ENCODE measurements at places on chromosomes 6 and 20.

- no peak for DNase-seq
Observed at GRCh38 chr6:169224185-169224695, 29.4 kb downstream of the THBS2 start.

DNA sequence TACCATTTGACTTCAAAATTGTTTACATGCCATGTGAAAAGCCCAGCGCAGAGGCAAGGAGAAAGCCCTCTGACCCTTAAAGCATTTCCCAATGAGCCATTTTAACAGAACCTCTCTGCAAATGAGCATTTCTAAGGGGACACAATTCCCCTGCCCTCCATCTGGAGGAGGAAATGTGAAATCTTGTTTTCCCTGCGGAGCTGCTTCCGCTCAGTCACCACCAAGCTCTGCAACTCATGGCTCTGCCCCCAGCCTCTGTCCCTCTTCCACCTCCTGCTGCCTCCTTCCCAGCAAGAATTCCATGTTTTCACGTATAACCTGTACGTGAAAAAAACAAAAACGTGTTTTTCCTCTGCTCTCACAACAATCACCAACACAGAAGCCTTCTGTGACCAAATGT is 12.3 kb downstream of the RIN2 start:
- no peak for DNase-seq

GRCh38 chr6:19153270-19153980 is 683.7 kb upstream of the ID4 start:
- DNase-seq, result no peak

- DNase-seq, result no peak
Observed at GRCh38 chr6:106614166-106614565, 15.1 kb downstream of the RTN4IP1 start.

DNA sequence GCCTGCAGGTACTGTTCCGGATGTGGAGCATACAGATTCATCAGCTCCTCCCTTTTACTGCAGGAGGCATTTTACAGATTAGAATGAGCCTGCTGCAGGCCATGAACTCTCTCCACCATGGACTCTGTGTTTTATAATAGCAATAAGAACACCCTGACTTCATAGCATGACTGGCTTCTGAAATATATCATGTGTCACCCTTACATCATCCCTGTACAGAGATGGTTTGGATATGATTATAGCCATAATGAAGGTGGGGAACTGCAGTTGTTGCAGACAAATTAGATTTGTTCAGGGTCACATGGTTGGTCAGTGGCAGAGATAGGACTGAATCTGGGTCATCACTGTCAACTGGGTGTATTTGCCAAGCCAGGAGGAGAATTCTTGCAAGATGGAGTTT is 100.7 kb downstream of the FOXO3 start:
- no peak for DNase-seq

DNA sequence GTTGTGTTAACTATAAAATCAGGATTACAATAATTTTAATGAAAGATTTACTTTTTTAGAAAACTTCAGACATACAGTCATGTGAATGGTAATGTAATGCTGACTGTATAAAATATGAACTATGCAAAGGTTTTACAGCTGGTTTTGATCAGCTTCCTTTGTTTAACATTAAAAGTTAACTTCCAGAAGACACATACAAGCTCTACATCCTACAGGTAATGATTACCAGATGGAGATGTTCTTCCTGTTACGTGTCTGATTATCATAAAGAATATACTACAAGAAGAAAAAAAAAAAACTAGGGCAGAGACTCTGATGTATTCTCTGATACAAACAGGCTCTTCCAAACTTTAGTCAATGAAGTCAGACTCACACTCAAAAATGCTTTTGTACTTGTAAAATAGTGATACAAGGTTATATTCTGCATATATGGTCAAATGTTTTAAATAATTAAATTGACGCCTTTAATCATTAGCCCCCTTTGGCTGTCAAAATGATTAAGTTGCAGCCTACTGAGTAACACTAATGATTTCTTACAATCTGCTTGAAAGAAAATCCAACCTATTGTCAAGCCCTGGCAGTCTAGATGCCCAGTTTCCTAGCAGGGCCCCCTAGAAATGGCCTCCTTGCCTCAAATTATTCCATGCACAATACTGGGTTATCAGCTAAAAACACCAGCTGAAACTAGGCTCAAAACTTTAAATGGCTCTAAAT is 251.8 kb upstream of the RUNX2 start:
- DNase-seq, result no peak

- no peak for DNase-seq
Observed at GRCh38 chr20:57959589-57959988, 249.8 kb upstream of the PMEPA1 start.

DNA sequence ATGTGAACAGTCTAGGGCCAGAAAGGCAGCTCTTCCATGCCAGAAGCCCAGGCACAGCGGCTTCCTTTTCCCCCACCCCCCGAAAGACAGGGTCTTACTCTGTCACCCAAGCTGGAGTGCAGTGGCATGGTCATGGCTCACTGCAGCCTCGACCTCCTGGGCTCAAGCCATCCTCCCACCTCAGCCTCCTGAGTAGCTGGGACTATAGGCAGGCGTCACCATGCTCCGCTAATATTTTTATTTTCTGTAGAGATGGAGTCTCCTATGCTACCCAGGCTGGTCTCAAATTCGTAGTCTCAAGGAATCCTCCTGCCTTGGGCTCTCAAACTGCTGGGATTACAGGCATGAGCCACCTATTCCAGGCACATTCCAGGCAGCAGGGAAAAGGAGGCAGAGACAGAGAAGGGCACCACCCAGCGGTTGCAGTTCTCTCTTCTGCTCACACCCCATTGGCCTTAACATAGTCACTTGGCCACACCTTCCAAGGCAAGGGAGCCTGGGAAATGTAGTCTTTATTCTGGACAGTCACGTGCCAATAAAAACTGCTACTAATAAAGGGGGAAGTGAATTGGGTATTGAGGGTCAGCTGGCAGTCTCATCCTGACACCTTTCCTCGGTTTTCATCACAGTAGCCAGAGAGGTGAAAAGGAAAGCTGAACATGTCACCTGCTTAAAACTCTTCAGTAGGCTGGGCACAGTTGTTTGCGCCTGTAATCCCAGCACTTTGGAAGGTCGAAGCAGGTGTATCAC is 205.9 kb downstream of the ZMYND8 start:
- DNase-seq, result peak; percentile 11
